Activated gamma-delta T cell (primary cell): ENCODE measurements at places on chromosomes 1 and 21.

GRCh38 chr1:40094466-40095110, 2.5 kb downstream of the PPT1 start:
- no peak for DNase-seq

DNA sequence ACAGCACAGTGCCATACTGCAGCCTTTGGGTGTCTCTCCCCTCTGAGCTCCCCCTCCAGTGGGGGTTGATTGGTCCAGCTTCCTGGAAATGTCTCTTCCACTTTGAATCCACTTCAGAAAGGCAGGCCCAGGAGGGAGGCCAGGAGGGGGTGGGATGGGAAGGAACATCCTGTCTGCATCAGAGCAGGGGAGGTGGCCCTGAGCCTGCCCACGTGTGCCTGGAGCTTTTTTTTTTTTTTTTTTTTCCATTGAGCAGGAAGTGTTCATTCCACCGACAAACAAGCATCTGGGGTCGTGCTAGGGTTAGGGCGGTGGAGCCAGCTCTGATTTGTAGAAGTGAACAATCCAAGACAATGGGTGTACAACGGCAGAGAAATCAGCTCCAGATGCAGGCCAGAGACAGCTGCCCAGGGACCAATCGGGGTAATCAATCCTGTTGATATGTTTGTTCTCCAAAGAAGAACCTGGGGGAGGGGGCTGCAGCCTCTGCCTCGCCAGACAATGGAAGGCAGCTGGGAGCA, 93.3 kb downstream of the SSBP3 start:
- DNase-seq = no peak

- no peak for DNase-seq
Measured at GRCh38 chr1:10947691-10948462, 64.6 kb upstream of the TARDBP start.

DNA sequence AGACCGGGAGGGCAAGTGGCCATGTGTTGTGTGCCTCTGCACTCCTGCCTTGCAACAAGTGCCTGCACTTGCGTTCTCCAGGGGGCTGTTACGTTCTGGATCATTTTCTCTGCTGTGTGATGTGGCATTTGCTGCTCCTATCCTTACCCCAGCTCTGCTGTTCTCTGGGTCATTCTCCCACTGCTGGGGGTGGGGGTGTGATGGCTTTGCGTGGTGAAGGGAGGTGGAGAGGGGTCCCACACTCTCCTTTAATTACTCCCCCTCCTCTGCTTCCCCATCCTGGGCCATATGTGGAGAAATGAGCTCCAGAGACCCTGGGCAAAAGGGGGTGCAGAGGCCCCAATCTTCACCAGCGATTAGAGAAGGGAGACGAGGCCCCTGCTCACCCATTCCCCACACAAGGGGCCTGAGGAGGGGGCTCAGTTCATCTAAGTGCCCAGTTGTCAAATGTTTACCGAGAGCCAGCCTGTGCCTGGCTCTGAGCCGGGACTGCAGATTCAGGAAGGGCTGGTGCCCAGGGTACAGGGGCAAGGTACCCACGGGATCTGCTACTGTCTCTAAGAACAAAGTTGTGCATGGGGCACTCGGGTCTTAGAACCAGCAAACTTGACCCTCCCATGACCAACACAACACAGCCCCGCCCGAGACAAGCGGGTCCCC, 355.4 kb downstream of the PTPRU start:
- no peak for DNase-seq

DNA sequence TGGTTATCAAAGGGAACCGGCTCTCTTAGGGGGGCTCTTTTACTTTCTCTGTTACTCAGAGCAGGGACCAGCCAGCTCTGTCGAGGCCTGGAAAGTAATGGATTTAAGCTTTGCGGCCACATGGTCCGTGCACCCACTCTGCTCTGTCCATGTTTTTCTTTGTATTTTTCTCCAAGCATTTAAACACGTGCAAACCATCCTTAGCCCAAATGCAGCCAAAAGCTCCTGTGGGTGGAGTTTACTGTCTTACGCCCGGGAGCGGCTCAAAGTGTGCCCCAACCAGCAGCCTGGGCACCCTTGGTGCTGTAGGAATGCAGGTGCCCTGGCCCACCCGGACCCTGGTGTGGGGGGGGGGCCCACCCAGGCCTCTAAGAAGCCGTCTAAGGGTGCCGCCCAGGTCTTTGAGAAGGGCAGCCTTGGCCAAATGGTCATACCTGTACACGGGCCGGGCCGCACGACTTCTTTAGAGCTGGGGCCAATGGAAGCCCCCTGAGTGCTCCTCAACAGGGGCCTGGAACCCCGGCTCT, 29.2 kb upstream of the POFUT2 start:
- no peak for DNase-seq

DNA sequence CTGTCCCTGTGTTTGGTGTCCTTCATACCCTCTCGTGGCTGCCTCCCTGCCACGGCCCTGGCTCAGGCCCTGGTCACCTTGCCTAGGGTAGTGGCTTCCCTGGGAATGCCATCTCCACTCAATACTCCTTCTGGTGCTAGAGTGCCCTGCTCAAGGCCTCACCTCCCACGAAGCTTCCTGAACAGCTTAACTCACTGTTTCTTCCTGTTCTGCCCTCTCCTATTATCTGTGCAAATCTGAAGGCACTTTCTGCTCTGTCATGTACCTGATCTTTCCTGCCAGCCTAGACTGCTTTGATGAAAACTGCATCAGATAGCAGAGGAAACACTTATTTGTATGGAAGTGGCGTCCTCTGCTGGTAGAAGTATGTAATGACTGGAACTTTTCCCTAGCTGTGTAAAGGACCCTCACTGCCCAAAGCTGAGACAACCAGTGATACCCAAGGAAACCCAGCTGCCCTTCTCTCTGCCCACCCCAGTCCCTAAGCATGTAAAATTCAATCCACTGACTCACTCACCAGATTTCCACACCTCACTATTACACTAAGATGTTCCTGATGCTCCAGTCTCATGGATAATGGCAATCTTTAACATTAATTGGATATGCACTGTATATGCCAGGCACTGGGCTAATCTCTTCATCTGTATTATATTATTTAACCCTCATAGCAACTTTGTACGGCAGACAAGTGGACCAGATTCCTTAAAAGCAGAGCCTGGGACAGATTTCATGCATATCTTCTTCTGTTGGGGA, 36.2 kb upstream of the BTG2 start:
- no peak for DNase-seq

DNA sequence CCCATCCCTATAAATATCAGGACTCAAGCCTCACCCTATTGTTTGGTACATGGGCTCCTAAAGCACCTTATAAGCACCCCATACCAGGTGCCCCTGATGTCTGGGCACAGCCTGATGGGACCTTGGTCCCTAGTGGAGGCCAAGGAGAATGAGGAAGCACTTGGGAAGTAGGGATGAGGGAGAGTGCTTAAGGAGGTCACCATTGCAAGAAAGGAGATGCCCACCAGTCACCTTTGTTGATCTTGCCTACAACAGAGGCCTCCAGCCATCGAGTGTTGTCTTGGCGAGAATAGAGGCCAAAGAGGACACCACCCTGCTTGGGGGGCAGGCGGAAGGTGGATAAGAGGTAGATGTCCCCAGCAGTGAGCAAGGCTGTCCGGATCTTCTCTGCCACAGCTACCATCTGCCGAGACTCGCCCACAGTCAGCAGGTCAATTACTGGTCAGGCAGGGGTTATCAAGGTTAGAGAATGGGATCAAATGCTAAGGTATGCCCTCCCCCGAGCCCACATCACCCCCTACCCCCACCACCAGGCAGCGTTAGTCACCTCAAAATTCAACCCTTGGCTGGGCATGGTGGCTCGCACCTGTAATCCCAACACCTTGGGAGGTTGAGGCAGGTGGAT, 1.6 kb downstream of the THBS3 start:
- no peak for DNase-seq

DNA sequence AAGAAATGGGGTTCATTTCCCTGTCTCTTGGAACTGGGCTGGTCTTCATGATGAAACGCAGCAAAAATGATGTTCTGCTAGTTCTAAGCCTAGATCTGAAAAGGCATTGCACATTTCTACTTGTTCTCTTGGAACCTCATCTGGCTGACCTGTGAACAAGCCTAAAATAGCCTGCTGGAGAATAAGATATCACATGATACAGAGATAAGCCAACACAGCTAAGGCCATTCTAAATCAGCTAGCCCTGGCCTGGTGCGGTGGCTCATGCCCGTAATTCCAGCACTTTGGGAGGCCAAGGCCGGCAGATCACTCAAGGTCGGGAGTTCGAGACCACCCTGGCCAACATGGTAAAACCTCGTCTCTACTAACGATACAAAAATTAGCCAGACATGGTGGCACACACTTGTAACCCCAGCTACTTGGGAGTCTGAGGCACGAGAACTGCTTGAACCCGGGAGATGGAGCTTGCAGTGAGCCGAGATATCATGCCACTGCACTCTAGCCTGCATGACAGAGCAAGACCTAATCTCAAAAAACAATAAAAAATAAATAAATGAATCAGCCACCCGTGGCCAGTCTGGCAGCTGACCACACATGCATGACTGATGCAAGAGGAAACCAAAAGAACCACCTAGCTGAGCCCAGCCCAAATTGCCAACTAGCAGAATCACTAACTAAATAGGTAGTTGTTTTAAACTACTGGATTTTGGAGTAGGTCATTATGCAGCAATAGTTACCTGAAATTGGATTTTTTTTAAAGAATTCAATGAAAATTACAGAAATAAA, 18.0 kb downstream of the CD244 start:
- DNase-seq = no peak

DNA sequence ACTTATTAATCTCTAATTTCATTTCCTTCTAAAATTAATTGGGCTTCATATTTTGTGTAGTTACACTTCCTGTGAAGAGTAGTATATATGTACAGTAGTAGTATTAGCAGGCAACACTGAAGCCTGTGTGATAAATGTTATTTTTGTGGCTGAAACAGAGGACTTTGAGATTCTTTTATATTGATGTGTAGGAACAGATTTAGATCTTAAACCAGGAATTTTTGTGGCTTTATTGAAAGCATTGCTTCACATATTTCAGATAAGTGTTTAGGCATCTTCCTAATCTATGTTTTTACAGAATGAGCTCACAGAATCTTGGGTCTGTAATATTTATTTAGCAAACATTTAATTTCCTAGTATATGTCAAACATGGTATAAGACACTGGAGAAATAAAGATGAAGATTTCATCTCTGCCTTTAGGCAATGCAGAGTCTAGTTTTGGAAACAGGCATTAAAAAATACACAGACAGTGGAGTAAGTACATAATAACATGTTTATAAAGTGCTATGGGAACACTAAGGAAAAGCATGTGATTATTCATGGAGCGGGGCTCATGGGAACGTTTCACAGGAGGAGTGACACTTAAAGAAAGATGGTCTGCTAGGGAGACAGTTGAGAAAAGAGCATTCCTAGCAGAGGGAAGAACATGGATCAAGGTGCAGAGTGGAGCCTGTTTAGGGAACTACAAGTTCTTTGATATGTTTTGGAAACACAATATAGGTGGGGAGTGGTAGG, 52.7 kb downstream of the MIGA1 start:
- no peak for DNase-seq

DNA sequence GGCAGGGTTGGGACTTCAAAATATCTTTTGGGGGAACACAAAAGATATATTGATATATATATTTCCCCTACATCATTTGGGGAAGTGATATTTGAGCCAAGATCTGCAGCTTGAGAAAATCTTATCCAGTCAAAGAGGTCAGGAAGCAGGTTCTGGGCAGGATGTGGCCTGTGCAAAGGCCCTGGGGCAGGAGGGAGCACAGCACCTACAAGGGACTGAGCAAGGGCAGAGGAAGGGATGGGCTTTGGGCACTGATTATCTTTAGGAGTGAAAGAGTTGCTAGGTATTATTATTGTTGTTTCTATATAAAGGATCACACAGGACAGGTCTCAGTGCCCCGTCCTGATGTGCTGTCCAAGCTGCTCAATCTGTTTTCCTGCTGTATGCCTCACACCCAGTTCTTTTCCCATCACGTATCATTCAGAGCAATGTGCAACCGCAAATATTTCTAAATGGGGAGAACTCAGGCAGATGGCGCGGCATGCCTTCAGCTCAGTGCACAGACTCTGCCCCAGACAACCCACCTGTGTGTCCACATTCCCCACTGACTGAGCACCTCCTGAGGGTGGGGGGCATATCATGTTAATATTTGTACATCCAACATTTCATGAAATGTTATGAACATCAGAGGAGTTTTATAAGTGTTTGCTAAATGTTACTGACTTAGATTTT, 28.1 kb upstream of the GPR137B start:
- DNase-seq = no peak

GRCh38 chr1:211280910-211281309, 21.7 kb downstream of the RCOR3 start:
- DNase-seq = no peak

- DNase-seq = no peak
Measured at GRCh38 chr1:35500439-35500838, 56.8 kb downstream of the KIAA0319L start.

DNA sequence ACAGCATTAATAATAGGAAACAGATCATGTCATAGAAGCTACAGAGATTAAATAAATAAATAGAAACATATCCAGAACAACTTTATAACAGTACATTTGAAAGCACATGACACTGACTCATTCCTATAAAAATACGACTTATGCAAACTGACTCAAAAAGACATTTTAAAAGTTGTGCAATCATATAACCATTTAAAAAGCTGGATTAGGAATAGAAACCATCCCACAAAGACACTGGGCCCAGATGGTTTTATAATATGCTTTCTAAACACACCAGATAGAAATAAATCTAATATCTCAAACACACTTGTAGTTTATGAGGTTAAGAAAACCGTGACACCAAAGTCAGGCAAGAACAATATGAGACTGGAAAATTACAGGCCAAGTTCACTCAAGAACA, 47.6 kb downstream of the MATN1 start:
- no peak for DNase-seq
